Stimulated activated CD4-positive, alpha-beta T cell treated with anti-CD3 and anti-CD28 coated beads, Interleukin-12 subunit alpha, Interleukin-12 subunit beta, amount 100 ng/mL, for 4 hours (primary cell): ENCODE measurements at places on chromosomes 3 and 15.
A peak's percentile ranks its signal among the peaks of the same experiment; 100 is the strongest.

- DNase-seq, result no peak
These were observed 7.0 kb downstream of the SUCLG2 start for GRCh38 chr3:67647390-67647878.

- no peak for DNase-seq
These were observed 271.2 kb upstream of the DPPA4 start for GRCh38 chr3:109608574-109608973.

DNA sequence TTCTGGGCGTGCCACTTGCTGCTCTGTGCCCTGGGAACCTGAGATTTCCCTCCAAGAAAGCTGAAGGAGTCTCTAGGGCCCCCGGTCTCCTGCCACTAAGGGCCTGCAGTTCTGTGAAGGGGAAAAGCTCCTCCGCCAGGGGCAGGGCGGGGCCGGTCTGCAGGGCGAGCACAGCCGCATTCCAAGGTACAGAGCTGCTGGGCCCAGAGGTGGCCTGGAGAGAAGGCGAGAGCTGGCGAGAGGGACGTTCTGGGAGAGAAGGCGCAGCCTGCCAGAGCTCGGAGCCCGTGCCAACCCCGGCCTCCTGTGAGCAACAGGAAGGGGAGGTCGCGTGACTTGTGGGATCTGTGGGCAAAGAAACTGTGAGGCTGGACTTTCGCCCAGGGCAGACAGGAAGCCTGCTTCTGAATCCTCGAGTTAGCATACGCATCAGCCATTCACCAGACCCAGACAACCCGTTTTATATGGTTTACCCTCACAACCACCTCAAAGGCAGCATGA is 500.4 kb downstream of the SHQ1 start:
- DNase-seq, result peak; percentile 51

- DNase-seq, result no peak
These were observed 288.0 kb upstream of the CTNNB1 start for GRCh38 chr3:40911264-40911663.

DNA sequence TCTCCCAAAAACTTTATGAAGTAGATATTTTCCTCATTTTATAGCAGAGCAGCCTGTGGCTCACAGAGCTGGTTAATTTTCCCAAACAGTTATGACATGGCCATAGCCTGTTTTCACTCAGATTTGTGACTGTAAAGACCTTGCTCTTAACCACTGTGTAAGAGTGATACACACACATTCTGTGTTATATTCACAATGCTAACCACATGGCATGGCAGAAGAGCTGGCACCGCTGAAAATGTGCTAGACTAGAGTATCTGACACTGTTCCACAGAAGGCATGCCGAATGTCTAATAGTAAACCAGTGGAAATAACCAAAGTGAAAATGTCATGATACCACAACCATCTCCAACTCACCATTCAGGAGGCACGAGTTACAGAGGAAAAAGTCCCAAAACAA is 71.8 kb downstream of the PEX5L start:
- no peak for DNase-seq

- DNase-seq, result no peak
These were observed 681.0 kb downstream of the DIPK2A start for GRCh38 chr3:144652573-144652972.

DNA sequence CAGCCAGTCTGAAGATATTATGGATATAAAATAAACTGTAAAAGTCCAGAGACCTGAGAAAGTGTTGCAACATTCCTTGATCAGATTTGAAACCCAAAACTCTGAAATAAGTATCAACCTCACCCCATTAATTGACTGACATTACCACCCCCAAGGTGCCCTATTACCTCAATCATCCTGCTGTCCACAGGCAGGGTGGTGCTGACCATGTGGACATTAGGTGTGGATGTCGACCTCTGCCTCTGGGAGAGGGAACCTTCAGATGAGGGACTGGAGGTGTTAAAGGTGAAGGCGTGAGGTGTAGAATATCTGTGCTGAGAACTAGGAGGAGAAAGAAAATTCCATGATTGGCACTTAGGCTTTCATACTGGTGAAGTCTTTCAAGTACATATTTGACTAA is 47.1 kb downstream of the MKRN2 start:
- no peak for DNase-seq

DNA sequence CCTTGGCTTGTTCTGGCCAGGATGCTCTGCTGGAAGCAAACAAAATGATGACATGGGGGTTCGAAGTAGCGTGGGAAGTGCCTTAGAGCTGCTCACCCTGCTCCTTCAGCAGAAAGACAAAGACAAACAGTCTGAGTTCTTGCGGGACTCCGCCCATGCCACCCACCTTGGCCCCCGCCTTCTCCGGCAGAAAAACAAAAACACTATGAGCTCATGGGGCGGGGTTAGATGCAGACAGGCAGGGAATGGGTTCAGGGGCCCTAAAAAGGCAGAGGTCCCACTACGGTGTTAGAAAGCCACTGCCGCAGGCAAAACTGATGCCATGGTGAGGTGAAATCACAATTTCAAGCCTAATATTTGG is 9.7 kb upstream of the NCKIPSD start:
- DNase-seq, result no peak

DNA sequence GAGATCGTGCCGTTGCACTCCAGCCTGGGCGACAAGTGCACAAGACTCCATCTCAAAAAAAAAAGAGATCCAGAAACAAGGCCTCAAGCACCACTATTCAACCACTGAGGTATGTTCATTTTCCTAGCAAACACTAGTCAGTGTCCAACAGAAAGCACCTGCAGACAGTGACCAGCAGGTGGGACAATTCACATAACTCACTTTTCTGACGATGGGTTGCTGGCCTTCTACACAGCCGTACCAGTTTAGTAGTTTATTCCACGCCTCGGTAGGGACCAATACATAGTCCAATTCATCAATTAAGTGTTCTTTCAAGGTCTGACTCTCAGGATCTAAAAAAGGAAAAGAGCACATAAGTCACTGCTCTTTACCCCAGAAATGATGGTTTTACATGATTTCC is 12.4 kb downstream of the USP4 start:
- DNase-seq, result no peak

DNA sequence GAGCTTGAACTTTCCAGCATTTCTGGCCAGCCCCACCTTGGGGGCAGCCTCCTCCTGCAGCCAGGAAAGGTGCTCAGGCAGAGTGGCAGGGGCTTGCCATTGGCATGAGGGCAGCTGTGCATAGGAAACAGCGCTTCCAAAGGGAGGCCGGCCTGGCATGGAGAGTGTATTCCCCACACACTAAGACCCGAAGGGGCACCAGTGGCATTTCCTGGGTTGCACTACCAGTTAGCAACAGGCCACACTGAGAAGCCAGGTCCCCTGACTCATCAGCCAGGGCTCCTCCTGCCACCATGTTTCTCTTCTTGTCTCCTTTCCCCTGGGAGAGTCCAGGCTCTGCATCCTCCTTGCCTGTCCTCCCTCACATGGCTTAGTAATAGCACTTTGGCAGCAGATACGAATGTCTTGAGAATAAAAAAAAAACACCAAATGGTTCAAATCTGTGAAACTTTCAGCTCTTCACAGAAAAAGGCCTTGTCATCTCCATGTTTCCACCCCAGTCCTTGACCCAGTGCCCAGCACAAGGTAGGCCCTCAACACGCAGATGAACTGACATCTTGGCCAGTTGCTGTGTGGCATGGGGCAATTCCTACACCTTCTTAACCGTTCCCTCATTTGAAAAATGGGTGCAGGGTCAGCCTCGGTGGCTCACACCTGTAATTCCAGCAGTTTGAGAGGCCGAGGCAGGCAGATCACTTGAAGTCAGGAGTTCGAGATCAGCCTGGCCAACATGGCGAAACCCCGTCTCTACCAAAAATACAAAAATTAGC is 180.4 kb downstream of the SMAD6 start:
- no peak for DNase-seq

DNA sequence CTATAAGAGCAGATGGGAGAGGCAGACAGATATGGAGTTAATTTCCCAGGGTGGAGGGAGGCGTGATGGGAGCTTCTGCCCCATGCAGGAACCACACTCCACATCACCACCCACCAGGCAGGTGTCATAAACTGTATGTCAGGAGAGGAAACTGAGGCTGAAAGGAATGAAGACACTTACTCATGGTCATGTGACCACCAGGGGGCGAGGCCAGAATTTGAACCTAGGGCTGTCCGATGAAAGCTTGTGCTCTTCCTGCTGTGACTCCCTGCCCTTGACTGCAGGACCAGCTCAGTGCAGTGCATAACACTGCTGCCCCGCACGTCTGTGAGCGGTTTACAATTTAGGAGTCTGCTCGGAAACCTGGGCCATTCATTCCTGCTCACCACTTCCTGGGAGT is 28.8 kb downstream of the NUP210 start:
- no peak for DNase-seq

- DNase-seq, result no peak
These were observed 63.1 kb downstream of the EIF4E3 start for GRCh38 chr3:71662056-71662455.
